IPS-NIHi11 (cell line): ENCODE measurements at places on chromosomes 7 and 10.

DNA sequence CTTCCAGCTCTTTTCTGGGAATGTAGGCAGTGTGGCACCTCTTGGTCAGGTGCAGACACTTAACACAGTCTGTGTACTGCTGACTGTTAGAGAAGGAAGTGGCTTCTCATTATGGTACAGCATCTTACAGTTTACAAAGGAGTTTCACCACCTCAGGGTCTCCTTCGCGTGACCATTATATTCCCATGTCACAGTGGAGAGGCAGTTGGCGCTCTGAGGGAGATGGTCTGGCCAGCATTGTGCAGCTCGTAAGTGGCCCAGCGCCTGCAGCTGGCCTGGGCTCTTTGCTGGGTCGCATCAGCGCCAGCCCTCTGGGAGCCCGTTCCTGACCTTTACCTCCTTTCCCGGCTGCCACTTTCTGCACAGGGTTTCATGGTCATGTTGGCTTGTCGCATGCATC lies 15.4 kb downstream of the TSPAN15 start:
- DNase-seq, result no peak

- DNase-seq, result no peak
Observed at GRCh38 chr7:158603773-158604755, 16.4 kb upstream of the PTPRN2 start.

DNA sequence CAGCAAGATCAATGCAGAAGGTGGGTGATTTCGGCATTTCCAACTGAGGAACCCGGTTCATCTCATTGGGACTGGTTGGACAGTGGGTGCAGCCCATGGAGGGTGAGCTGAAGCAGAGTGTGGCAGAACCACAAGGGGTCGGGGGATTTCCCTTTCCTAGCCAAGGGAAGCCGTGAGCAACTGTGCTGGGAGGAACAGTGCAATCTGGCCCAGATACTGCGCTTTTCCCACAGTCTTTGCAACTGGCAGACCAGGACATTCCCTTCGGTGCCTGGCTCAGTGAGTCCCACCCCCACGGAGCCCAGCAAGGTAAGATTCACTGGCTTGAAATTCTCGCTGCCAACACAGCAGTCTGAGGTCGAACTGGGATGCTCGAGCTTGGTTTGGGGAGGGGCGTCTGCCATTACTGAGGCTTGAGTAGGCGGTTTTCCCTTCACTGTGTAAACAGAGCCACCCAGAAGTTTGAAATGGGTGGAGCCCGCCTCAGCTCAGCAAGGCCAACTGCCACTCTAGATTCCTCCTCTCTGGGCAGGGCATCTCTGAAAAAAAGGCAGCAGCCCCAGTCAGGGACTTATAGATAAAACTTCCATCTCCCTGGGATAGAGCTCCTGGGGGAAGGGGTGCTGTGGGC lies 58.6 kb upstream of the SLC26A5 start:
- no peak for DNase-seq

GRCh38 chr7:3039787-3040186 lies 3.9 kb downstream of the CARD11 start:
- DNase-seq, result no peak

- DNase-seq, result no peak
Observed at GRCh38 chr7:135991906-135992305, 14.7 kb upstream of the MTPN start.
